NCI-H2081 (cell line): ENCODE measurements at places on chromosomes 1 and 21.
A peak's percentile ranks its signal among the peaks of the same experiment; 100 is the strongest.

- no peak for DNase-seq
Observed at GRCh38 chr1:221212926-221213325, 333.7 kb downstream of the HLX start.

DNA sequence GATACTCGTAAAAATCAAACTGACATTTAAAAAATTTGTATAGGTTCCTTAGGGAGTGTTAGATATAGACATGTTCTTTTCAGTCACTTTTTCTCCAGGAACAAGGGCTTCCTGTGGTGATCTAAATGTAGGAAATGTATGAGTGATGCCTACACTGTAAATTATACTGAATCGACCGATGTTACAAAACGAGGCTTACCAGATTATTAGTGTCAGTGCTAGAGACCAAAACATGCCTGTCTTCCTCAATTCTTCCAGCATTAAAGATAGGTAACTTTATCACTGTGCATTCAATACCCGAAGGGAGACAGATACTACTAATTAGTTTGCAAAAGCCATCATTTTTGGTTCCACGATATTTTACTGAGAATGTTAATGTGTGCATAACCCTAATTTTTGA, 86.1 kb downstream of the BRINP3 start:
- DNase-seq, result no peak

GRCh38 chr1:15341634-15342407, 67.9 kb upstream of the EFHD2 start:
- no peak for DNase-seq

GRCh38 chr1:24892188-24893153, 37.6 kb downstream of the RUNX3 start:
- DNase-seq, result no peak

DNA sequence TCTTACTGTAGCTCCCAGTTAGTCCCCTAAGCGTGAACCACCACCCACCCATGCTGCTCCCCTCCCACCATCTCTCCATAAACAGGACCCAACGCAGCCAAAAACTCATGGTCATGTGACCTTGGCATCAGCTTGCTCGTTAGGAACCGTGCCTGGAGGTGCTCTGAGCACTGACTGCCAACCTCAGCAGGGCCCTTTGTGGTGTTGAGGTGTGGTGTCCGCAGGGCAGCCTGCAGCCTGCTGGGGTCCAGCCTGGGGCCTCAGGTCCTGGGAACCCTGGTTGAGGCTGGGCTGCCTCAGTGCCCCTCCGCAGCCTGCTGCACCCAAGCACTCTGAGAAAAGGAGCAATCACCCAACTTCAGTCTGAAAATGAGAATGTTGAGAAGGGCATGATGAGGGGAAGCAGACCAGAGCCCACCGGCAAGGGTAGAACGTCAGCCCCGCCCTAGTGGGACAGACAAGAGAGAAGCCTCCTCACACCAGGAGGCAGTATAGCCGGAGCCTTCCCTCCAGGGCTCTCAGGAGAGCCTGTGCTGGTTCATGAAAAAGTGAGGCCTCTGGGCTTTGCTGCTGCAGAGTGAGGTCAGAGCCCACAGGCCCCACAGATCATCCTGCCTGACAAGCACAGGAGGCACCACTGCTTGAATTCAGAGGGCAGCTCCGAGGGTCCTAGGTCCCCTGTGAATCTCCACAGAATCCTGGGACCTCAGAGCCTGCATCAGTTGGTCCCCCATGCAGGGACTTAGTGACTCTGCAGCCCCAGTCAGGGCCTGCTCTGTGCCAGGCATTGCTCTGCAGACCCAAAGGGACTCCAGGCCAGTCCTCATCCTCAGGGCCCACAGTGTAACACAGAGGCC, 4.9 kb upstream of the COL6A2 start:
- no peak for DNase-seq

- DNase-seq, result no peak
Observed at GRCh38 chr1:192951691-192952460, 107.3 kb downstream of the UCHL5 start.

DNA sequence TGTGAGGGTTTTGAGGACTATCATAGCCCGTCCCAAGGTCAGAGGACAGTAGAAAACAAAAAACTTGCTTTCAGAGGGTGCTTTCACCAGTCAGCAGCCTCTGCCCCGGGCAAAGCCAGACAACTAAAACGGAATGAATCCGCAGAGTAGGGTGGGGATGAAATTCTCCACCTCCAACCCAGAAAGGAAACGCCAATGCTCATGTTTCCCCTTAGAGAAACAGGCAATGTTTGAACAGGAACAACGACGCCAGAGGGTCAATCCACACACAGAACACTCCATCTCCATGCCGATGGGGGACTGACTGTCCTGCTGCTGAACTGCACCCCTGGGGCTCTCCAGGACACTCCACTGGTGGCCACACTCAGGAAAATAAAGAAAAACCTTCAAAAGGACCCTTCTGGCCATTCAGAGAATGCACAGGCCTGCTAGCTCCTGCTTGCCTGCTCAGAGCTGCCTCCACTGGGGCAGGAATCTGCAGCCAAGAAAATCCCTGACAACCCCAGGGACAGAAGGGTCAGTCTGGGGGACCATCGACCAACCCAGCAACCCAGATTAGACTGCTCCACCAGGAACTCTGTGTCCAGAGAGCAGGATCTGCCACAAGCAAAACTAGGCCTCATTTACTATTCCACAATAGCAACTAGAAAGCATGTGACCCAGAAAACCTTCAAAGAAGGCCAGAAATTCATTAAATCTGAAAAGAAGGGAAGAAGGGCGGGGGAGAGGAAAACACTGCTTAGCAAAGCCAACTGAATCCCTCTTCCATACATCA, 116.0 kb downstream of the TOMM20 start:
- no peak for DNase-seq

- no peak for DNase-seq
Observed at GRCh38 chr1:50775740-50776139, 184.3 kb downstream of the FAF1 start.

DNA sequence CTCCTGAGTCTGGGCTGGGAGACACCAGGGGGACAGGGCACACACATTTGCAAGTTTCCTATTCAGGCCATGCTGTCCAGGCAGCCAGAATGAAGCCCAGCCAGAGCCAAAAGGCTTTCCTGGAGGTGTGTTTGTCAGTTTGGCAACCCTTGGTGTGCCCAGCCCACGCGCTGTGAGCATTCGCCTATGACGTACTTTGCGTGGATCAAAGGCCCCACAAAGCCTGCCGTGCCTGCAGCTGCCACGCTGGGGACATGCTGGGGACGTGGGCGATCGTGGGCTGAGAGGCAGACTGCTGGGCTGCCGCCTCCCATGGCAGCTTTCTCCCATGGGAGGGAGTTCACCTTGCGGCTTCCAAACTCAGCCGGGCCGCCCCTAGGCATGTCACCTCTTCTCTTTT, 57.5 kb downstream of the CD247 start:
- no peak for DNase-seq

- no peak for DNase-seq
Observed at GRCh38 chr21:36877741-36878140, 88.7 kb downstream of the HLCS start.

DNA sequence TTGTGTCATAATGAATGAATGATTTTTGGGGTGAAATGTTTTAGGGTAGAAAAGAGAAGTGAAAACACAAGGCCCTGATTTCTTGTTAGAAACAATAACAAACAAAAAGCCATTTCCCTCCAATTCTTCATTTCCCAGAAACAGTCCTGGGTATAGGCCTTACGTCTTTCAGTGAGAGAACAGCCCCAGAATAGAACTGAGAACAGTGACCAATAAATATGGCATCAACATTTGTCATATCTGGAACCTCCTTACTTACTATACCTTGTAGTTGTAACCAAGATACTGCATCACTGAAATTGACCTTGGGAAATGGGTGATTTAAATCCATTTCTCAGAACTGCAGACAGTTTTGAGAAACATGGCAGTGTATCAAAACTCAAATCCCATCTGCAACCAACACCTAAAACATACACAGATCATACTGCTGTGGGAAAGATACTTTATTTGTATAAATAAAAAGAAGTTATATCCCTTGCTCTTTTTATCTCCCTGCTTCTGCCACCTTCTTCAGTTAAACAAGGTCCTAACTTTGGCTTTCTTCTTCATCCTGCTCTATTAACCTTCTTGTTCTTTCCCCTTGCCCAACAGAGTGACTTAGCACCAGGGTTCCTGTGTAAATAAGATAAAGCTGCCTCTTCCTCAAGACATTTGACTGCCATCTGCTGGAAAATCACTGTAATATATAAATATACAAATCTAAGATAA, 19.5 kb downstream of the XKR8 start:
- no peak for DNase-seq

- DNase-seq, result no peak
Observed at GRCh38 chr1:156675210-156676113, 1.7 kb downstream of the NES start.

- peak; percentile 27 for DNase-seq
Observed at GRCh38 chr1:67347688-67348472, 40.2 kb downstream of the IL12RB2 start.

GRCh38 chr1:176983731-176984130, 180.8 kb downstream of the ASTN1 start:
- DNase-seq, result no peak

- DNase-seq, result no peak
Observed at GRCh38 chr1:219185486-219186117, 11.9 kb downstream of the LYPLAL1 start.

DNA sequence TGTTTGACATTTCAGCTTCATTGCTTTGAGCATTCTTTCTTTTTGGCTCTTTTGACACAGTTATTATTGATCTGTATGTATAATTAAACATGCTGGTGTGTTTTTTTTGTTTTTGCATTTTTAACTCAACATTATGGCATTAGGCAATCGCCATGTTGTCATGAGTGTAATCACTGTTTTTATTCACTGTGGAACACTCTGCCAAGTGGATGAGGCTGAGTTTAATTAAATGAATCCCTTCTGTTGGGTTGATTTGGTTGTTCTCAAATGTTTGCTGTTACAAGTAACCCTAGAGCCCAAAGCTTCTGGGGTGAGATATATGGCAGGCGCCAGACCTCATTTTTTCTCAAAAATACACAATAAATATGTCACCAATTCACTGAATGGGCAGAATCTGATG, 428.1 kb downstream of the MATN1 start:
- DNase-seq, result no peak

DNA sequence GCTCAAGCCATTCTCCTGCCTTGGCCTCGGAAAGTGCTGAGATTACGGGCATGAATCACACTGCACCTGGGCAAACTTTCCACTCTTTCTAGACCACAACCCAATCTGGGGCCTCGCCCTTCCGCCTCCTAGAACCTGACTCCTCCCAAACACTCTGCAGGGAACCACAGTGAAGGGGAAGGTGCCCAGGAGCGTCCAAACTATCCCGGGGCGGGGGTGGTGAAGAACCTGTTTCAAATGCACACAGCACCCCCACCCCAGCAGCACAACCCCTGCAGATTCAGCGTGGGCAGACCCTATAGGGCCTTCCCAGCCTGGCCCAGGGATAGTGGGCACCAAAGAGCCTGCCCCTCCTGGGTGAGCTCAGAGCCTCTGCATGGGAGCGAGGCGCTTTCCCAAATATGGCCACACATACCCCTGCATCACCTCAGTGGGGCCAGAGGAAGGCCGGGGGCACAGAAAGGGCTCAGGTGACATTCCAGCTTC, 86.9 kb downstream of the STUM start:
- no peak for DNase-seq

GRCh38 chr1:52216907-52217458, 75.1 kb downstream of the ZFYVE9 start:
- DNase-seq, result no peak

DNA sequence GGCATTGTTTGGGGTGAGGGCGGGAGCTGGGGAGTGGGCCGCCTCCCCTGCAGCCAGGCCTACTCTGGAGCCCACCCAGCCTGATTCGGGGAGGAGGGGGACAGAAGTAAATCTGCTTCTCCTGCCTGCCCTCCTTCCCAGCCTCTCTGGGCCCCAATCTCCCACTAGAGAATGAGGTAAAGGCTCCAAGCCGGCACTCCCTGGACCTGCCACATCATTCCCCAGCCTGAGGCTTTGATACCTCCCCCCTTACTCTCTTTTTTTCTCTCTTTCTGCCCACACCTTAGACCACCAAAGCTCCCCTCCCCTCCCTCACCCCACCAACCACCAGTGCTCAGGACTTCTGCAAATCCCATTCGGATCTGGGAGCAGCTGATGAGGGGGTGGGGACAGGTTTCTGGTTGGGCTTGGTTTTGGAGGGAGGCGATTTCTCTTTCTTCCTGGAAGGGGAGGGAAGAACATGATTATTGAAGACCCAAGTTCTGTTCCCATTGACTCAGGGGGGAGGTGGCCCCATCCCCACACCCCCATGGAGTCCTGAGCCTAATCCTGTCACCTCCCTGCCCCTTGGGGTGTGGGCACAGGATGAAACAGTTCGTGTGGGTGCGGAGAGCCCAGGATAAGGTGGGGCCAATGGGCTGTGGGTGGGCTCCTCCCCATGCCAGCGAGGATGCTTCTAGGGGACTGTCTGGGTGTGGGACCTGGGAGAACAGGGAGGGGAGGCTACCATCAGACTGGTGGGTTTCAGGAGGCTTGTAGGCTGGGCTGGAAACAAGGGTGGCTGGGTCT, 1.3 kb downstream of the MAP7D1 start:
- DNase-seq, result no peak

DNA sequence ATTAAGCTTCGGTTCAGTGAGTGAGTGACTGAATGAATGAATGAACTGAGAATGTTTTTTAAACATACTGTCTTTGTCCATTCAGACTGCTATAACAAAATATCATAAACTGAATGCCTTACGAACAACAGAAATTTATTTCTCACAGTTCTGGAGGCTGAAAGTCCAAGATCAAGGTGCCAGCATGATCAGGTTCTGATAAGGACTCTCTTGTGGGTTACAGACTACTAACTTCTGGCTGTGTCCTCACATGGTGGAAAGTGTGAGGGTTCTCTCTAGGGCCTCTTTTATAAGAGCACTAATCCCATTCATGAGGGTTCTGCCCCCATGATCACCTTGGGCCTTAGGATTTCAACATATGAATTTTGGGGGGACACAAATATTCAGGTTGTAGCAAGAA, 7.1 kb upstream of the DUSP10 start:
- DNase-seq, result no peak

DNA sequence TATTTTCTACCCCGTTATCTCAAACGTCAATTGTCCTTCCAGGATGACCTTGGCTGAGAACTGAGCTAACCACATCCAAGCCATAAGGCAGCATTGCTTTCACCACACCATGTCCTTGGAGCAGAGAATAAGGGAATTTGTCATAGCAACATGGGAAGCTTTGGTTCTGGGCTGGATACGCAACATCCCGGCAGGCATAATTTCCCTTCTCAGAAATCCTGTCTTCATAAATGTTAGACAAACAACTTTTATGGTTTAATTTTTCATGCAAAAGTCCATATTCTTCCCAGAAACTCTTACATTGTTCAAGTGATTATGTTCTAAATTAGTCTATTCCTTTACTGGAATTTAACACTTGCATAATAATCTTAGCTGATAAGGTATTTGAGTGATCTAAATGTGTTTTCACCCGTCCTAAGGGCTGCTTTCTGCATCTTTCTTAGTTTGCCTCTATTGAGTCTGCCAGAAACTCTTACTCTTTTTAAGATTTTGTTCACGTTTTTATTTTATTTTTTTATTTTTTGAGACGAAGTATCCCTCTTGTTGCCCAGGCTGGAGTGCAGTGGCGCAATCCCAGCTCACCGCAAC, 51.8 kb downstream of the KCNJ15 start:
- DNase-seq, result no peak
